ENCODE measurements at places on chromosomes 12 and 14.

DNA sequence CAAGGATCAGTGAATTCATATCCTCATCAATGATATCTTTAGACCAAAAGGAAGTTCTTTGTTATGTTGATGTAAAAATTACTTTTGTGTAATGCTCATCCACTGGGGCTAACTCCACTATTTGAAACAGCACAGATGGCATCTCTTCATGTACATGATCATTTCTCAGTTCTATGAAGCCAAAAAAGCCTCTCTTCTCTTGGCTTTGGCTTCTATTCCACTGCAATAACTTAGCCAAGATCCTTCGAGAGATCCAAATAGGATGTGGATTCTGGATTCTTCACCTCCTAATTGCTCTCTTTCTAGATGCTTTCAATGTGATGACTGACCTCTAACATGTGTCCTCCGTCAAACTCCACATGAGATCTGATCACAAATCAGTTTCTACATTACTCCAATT lies 851.2 kb downstream of the GALC start:
- no peak for DNase-seq

DNA sequence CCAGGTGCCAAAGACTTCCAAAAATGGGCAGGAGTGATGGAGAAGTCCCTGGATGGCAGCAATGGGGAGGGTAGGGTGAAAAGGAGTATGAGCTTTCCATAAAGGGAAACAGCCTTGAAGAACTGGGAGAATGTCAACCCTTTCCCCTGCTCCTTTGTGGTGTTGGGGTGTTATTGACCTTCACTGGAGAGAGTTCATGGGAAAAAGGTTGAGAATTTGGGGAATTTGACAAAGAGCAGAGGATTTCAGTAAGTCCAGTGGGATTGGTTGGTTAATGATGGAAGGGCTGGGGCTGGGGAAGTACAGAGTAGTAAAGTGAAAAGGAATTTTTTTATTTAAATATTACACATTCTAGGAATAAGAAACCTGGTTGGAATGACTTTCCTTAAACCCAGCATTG lies 116.6 kb downstream of the ERC1 start:
- no peak for DNase-seq

DNA sequence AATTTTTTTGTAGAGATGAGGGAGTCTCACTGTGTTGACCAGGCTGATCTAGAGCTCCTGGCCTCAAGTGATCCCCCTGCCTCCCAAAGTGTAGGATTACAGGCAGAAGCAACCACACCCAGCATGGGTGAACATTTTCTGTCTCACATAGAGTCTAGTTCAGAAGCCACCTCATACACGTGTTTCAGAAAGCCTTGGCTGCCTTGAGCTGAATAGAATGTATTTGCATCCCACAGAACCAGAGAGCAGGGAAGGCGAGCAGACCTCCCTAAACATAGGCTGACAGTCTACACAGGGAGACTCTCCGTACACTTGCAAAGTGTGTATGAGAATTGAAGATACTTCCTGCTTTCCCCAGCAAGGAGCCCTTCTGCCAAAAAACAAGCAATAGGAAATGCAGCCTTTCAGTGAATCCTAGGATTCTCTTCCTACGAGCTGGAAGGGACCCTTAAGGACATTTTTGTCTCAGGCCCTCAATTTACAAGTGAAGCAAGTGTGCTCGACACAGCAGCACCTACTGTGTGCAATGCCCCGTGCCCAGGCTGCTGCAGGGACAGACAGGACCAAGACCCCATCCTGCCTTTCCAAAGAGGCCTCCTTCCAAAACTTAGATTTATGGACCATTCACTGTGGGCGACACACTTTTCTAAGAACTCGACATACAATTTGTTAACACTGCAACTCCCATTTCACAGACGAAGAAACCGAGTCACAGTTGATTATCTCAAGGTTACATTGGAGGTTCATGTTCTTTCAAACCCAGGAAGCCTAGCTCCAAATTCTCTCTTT lies 11.2 kb downstream of the NUAK1 start:
- DNase-seq: no peak

GRCh38 chr12:130506844-130507243 lies 169.2 kb downstream of the PIWIL1 start:
- DNase-seq: no peak

DNA sequence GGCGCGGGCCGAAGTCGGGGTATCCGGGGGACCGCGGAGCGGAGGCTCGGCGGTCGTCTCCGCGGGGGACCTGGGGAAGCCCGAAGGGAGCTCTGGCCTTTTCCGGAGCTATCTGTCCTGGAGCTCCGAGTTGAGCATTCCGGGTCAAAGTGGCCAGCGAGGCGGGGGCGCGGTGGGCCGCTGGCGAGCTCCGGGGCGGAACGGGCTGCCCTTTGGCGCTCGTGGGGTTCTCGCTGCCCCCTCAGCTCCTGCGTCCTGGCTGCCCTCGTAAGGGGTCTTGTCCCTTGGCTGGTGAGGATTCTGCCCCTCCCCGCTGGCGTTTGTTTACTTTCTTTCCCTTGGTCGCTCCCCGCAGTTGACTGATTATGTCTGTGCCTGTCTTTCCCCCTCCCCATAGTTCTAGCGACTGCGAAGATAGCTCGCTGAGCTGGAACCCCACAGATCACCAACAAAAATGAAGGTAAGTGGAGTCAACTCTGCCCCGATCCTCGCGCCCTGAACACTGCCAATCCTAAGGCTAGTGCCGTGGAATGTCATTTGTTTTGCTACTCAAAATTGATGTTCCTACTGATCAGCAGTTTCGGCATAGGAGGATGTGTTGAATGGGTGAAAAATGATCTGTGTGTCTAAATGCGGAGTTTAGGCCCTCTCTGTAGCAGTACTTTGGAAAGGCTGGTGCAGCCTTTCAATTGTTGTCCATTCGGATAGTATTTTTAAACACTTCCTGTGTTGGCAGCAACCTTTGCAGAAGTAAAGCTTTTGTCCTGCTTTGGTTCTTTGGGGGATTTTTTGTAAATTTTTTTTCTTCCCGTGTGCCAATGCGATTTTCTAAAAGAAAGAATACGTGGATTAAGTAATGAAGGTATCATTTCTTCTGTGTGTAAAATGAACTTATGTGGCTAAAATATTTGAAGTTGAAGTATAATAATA lies 1.3 kb downstream of the ARID4A start:
- no peak for DNase-seq

DNA sequence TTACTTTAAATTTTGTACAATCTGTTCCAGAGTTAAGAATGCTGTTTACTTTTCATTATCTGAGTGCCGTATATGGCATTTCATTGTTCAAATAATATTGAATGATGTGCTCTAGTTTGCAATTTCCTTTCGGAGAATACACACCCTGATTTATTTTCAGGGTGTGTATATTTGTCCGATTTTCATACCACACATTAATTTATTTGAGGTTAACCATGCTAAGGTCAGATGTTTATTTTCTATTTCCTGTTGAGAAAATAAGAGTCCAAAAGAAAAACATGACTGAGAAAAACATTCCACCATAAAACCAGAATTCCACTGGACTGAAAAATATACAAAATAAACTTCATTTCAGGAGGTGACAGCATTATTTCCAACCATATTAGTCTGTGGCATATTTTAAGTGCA lies 64.2 kb upstream of the OVCH1 start:
- DNase-seq: no peak

DNA sequence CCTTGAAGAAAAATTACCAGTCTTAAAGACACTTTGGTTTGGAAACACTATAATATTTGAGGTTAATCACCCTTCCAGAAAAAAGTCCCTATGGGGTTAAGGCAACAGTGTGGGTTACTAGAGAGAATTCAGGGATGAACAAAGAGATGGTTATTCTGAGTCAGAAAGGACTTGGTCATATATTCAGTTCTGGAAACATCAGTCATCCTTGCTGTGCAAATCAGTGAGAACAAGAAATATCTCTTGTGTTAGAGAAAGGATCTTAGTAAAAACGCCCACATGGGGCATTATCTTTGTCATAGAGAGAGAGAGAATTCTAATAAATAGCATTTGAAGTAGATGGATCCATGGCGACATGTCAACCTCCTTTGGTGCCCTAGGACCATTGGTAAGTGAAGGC lies 59.4 kb upstream of the E2F7 start:
- no peak for DNase-seq

DNA sequence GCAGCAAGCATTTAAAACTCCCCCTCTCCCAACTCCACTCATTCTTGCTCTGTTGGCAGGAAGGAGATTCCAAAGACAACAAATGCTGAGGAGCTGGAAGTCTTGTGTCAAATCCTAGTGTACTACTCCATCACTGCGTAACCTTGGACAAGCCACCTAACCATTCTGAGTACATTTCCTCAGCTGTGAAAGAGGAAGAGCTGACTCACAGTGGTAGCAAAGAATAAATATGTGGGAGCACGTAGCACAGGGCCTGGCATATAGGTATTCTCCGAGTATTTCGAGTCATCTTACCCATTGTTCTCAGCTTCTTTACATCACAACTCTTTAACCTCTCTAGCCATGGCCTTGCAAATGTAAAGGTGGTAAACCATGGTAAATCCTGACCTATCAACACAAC lies 28.7 kb downstream of the EGLN3 start:
- no peak for DNase-seq

GRCh38 chr12:117850048-117850447 lies 118.7 kb downstream of the KSR2 start:
- DNase-seq: no peak

GRCh38 chr14:45679853-45680252 lies 426.9 kb upstream of the MIS18BP1 start:
- no peak for DNase-seq

DNA sequence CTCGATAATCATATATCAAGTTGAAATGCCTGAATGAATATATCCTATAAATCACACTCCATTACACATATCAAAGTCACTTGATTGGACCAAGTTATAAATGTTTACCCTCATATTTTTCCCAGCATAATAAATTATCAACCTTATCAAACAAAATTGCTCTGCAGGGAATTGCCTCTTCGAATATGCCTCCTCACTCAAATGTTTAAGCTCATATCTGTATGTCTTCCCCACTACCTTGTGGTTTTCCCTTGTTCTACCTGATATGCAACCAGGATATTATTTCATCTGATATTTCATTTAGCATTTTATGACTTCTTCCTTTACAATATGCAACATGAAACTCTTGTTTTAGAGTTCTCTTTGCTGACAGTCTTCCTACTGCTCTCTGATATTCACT lies 226.4 kb downstream of the RASSF9 start:
- DNase-seq: no peak

- no peak for DNase-seq
Measured at GRCh38 chr12:92628476-92628875, 74.3 kb upstream of the PLEKHG7 start.

GRCh38 chr14:69917287-69917686 lies 38.1 kb downstream of the SMOC1 start:
- DNase-seq: no peak

- no peak for DNase-seq
Measured at GRCh38 chr12:131487388-131488124, 223.3 kb upstream of the SFSWAP start.

DNA sequence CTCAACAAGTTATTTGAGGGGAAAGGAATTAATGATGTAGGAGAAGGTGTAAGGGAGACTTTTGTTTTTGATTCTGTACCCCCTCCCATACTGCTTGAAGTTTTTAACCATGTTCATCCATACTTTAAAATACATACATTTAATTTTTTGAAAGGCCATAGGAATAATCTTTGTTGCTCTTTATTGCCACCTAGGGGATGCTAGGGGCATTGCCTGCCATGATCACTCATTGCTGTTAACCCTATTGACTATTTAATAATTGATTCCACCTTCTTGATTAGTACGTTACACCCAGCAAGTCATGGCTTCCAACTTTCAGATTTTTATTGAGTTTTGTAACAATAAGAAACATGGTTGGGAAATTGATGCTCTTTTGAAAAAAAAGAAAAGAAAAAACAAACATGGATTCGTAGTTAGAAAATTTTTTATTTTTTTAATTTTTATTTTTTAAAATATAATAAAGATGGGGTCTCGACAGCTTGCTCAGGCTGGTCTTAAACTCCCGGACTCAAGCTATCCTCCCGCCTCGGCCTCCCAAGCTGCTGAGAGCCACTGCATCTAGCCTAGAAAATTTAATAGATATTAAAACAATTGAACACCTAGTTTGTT lies 8.5 kb upstream of the PRKAB1 start:
- no peak for DNase-seq

DNA sequence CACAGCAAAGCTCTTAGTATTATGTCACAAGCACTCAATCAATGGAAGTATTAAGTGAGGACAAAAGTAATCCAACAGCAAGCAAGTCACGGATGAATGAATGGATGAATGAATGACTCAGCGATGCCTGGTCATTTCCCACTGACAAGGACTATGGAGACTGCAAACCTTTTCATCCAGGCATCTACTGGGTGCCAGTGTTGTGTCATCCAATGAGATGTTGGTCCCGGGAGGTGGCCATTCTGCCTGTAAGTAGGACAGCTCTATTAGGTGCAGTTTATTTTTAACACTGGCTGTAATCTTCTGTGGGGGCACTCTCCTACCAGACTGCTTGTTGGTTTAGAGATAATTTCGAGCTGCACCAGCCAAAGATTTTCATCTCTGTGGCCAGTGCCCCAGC lies 39.4 kb downstream of the STAB2 start:
- no peak for DNase-seq

DNA sequence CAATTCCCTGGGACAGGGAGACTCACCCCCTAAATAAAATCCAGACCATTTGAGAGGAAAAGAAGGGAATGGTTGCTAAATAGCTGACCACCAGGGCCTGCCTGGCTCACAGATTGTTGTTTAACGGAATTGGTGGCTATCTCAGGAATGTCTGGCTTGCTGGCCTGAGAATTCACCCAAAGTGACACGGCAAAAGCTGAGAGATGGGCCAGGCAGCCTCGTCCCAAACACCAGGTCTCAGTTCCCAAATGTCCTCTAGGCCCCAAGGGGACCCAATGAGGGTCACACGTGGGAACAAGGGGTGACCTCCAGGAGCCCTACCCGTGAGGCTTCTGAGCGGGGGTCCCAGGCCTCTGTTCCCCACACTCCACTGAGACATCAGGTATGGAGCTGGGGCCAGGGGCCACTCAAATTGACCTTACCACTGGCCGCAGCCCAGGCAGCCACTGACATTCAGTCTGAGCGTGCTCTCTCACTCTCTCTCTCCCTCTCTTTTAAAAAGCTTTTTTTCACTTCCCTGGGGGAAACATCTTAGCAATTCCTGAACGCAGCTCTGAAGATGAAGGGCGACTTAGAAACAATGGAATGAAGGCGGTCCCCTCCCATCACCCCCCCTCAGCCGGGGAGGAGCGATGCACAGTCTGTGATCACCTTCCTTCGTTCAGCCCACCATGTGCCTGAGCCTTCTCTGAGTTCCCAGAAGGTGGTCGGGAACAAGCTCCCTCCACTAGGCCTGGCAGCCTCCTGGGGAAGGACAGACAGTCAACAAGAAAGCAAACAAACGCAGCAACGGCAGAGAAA lies 131.2 kb downstream of the SCARB1 start:
- DNase-seq: no peak

DNA sequence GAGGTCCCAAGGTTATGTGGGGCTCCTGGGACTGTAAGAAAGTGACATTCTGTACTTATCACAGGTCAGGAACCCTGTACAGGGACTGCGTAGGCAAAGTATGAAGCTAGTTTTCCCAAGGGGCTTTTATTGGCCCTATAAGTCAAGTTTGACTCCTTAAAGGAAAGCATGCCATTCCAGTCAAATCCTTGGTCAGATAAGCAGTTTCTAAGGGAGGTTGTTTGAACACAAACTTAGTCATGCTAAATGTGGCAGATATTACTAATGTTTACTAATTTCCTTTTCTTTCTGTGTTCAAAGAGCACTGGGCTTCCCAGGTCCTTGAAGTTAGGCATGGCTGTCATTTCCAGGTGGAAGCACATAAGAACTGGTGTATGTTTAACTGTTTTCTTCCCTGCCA lies 472.4 kb downstream of the ATP23 start:
- no peak for DNase-seq
